ENCODE measurements at places on chromosomes 3 and 15.

GRCh38 chr3:71725271-71725991, at the start of gene EIF4E3:
Gene EIF4E3, minus strand, starts transcription at chr3:71725402. Its CDS starts 35 bp downstream, at chr3:71725367.
- peak; percentile 16 for DNase-seq

GRCh38 chr3:133138017-133138416, 99.8 kb downstream of the TMEM108 start:
- DNase-seq: no peak

DNA sequence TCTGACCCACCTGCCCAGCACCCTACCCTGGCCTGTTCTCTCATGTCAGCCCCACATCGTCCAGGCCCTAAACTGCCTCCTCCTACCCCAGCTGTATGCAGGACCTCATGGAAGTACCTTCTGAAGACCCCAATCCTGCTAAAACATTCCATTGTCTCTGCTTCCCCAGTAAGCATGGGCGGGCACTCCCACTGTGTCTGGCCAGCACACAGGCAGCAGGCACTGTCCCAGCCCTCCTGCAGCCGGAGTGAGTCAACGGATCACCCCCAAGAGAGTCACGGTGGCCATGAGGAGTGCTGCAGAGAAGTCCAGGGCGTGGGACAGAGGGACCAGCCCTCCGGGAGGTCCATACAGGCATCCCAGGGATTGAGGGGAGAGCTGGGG, 36.4 kb upstream of the SLCO2A1 start:
- DNase-seq: no peak

- DNase-seq: no peak
These were observed 110.3 kb downstream of the PPP2R3A start for GRCh38 chr3:136075811-136076210.

GRCh38 chr15:31867536-31868442, 162.5 kb upstream of the CHRNA7 start:
- peak; percentile 47 for DNase-seq

GRCh38 chr3:123048480-123049237, 18.2 kb upstream of the PDIA5 start:
- no peak for DNase-seq

- DNase-seq: no peak
These were observed 64.5 kb upstream of the ZNF280D start for GRCh38 chr15:56797720-56798275.

GRCh38 chr3:17218587-17218986, 333.8 kb downstream of the PLCL2 start:
- no peak for DNase-seq

- no peak for DNase-seq
These were observed 111.3 kb downstream of the MEGF11 start for GRCh38 chr15:66142285-66142684.

DNA sequence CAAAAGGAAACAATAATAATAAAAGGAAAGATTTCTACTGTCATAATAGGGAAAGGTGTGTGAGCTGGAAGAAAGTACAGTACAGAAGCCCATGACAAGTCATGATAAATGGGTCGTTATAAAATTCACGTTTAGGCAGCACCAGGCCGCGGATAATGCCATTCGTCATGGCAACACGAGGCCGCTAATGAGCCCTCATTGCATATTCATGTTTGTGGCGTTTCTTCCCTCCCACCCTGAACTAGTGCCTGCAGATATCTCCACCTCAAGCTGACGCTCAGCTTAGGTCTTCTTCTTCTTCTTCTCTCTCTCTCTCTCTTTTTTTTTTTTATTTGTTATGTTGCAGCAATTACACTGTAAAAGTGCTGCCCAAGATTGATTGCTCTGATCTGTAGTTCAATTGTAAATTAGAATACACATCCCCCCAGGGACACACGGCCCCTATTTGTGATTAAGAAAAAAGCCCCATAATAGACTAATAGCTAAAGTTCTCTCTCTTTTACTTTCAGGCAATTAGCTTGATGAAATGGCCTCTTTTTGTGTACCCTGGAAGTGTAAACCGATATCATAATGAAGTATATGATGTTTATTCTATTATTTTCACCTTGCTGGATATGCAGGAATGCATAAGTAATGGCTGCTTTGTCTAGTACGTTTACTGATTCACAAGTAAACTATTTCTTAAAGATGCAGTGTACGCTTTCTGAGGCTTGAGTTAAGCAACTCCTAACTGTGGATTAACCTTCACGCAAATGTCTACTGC, 61.9 kb upstream of the NR2F2 start:
- DNase-seq: no peak

DNA sequence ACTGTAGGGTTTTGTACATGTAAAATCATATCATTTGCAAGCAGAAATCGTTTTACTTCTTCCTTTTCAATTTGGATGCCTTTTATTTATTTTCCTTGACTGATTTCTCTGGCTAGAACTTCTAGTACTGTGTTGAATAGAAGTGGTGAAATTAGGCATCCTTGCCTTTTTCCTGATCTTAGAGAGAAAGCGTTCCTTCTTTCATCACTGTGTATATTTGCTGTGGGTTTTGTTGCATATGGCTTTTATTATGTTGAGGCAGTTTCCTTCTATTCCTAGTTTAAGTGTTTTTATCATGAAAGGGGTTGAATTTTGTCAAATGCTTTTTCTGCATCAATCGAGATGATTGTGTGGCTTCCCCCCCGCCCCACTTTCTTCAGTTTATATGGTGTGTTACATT, 140.9 kb downstream of the ATG7 start:
- no peak for DNase-seq

- DNase-seq: no peak
These were observed 65.1 kb upstream of the CCNL1 start for GRCh38 chr3:157225001-157225400.

DNA sequence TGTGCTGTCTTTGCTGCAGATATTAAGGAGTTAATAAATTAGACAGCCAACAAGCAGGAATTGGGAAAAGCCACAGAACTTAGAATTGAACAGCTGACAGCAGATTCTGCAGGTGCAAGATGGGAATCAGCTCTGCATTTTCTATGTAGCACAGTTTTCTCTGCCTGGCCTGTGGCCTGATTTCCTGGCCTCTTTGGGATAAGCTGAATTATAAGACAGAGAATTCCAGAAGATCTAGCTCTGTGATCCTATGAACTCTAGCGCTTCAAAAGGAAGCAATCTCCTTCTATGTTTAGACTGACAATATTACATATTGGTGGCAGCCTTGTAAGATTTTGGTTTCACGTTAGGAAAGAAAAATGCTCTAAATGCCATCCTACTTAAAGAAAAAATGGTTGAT, 24.0 kb upstream of the SOX2 start:
- no peak for DNase-seq

GRCh38 chr3:76954412-76954811, 85.5 kb upstream of the ROBO2 start:
- DNase-seq: no peak

- no peak for DNase-seq
These were observed 83.8 kb downstream of the APBA2 start for GRCh38 chr15:28969511-28970085.

- no peak for DNase-seq
These were observed at the start of gene CYP11A1 for GRCh38 chr15:74367296-74367854. Gene CYP11A1, minus strand, starts transcription at chr15:74367646. Its CDS starts 61 bp downstream, at chr15:74367585.

- no peak for DNase-seq
These were observed 12.7 kb downstream of the SPSB4 start for GRCh38 chr3:141063831-141064230.

GRCh38 chr3:15443826-15444524, 16.6 kb downstream of the EAF1 start:
- no peak for DNase-seq

DNA sequence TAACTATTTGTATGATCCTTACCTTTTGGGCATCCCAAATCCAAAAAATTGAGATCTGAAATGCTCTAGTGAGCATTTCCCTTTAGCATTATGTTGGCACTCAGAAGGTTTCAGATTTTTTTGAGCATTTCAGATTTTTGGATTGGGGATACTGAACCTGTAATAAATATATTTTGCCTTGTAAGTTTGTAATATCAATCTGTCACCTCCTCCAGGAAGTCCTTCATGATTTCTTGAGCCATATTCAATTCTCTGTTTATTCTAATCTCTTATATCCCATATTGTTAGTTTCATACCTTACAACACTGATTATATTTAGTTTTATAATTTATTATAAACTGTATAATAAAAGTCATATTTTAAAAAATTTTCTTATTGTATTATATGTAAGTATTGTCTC, 215.2 kb downstream of the BBX start:
- no peak for DNase-seq

DNA sequence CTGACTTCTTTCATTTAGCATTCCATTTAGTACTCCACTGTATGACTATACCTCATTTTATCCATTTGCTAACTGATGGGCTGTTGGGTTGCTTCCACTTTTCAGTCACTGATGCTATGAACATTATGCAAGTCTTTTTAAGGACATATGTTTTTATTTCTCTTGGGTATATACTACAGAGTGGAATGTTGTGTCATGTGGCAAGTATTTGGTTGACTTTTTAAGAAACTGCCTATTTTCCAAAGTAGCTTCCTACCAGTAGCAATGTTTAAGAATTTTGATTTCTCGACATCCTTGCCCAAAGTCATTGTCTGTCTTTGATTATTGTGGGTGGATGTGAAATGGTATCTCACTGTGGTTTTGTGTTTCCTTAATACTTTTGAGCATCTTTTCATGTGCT, 110.1 kb upstream of the TPM1 start:
- no peak for DNase-seq

DNA sequence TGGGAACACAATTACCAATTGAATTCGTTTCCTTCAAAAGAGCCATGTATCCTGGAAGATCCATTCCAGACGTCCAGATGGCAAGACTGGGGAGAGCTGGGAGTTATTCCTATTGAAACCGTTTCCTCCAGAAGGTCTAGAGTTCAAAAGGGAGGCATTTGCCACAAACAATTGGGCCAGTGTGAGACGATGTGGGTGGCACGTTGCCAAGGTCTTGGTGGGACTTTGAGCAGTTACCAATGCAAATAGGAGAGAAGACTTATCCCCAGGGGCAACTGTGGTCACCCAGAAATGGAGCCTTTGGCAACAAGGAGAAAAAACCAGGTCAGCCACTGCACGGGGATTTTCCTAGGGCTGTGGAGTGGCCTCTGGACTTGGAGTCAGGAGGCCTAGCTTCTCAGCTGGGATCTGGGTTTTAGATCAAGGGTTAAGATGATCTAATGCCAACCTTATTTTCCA, 29.6 kb upstream of the TLE3 start:
- no peak for DNase-seq

GRCh38 chr3:57007521-57008460, 52.7 kb upstream of the SPATA12 start:
- DNase-seq: no peak

- DNase-seq: no peak
These were observed 58.6 kb downstream of the SV2B start for GRCh38 chr15:91158415-91159394.

DNA sequence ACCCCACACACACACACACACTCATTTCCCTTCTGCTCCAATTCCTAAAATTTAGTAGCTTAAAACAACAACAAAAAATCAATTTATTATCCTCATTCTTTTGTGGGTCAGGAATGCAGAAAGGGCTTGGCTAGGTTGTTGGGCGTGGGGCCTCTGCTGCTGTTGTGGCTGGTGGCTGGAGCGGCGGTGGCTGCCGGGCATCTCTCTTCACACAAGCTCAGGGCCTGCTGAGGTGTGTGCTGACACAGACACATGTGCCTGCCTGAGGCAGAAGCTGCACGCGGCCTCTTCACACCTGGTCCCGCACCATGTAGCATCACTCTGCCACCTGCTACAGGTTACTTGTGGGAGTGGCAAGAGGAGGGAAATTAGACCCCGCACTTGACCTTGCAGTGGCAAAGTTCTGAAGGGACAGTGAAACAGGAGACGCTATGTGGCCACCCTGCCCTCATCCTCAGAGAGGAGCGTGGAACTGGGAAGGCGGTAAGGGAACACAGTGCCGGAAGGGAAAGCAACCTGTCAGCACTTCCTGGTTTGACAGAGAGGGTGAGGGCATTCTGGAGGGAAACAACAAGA, 64.0 kb upstream of the PRR20G start:
- DNase-seq: no peak

DNA sequence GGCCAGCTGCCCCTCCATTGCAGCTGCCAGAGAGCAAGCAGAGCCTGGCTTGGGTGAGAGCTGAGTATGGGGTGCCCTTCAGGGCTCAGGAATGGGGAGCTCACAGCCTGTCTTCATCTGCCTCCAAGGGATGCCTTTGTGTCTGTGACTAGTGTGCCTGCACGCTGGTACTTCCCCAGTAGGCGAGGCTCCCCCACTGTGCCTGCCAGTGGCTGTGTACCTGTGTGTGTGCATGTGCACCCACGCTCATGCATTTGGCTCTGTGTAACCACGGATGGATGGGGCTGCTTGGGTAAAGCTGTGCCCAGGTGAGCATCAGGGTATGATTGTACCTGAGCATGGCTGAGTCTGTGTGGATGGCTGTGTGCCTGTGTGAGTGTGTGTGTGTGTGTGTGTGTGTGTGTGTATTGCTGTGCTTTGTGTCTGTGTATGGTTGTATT, 2.3 kb upstream of the GRM2 start:
- no peak for DNase-seq

Data from activated T-cell treated with anti-CD3 and anti-CD28 coated beads for 1 hour (primary cell).